ENCODE measurements at places on chromosomes 2 and 18. TPM values are rescaled to one million over a fixed set of nuclear protein-coding genes. Genes with fewer than 3 reads are reported as not detected.

The PHOSPHO2 gene
- total RNA-seq, result 12.6 TPM

The MBP gene
- 64.1 TPM for total RNA-seq

The RGPD3 gene
- 0.09 TPM for total RNA-seq

The CNDP1 gene
- not detected for total RNA-seq

The GKN1 gene
- not detected for total RNA-seq

The ZNF892 gene
- 2.7 TPM for total RNA-seq

The GULP1 gene
- total RNA-seq, result 86.7 TPM

The TMEM247 gene
- not detected for total RNA-seq

The EGR4 gene
- total RNA-seq, result not detected

The DUSP28 gene
- total RNA-seq, result 2.8 TPM

The MYO7B gene
- 0.51 TPM for total RNA-seq
